ENCODE measurements at places on chromosomes 2 and 18. TPM values are rescaled to one million over a fixed set of nuclear protein-coding genes. Genes with fewer than 3 reads are reported as not detected.

Gene ZNF385B
- 11.5 TPM for total RNA-seq

Gene CD8B2
- 0.74 TPM for total RNA-seq

Gene ADD2
- total RNA-seq = 3.4 TPM

Gene ANKAR
- 17.4 TPM for total RNA-seq

- peaks cover 38% of the 10 kb centered on the region for H3K4me1 ChIP-seq
- no peak for DNase-seq
- no peak overlapping the region for H3K4me3 ChIP-seq
- H3K27ac ChIP-seq = no peak overlapping the region
These were observed 74.9 kb upstream of the PELI1 start for GRCh38 chr2:64219149-64219548.

GRCh38 chr18:2805970-2806943 lies 40.5 kb upstream of the EMILIN2 start:
- H3K27me3 ChIP-seq = no peaks in the 10 kb centered on the region
- H3K4me1 ChIP-seq = no peaks in the 10 kb centered on the region
- H3K27ac ChIP-seq = no peak overlapping the region
- H3K36me3 ChIP-seq = no peaks in the 10 kb centered on the region

DNA sequence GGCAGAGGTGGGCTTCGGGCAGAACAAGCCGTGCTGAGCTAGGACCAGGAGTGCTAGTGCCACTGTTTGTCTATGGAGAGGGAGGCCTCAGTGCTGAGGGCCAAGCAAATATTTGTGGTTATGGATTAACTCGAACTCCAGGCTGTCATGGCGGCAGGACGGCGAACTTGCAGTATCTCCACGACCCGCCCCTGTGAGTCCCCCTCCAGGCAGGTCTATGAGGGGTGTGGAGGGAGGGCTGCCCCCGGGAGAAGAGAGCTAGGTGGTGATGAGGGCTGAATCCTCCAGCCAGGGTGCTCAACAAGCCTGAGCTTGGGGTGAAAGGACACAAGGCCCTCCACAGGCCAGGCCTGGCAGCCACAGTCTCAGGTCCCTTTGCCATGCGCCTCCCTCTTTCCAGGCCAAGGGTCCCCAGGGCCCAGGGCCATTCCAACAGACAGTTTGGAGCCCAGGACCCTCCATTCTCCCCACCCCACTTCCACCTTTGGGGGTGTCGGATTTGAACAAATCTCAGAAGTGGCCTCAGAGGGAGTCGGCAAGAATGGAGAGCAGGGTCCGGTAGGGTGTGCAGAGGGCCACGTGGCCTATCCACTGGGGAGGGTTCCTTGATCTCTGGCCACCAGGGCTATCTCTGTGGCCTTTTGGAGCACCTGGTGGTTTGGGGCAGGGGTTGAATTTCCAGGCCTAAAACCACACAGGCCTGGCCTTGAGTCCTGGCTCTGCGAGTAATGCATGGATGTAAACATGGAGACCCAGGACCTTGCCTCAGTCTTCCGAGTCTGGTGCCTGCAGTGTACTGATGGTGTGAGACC lies at the start of gene PROC:
PROC (plus strand) TSS at position 128 of the 812 bp plus-strand sequence. CDS start 1,516 bp downstream, outside the sequence.
- no peaks in the 10 kb centered on the region for H3K27me3 ChIP-seq
- DNase-seq = no peak
- peaks cover 36% of the 10 kb centered on the region for H3K4me1 ChIP-seq
- no peak within 1 kb of the TSS for H3K4me3 ChIP-seq
- H3K36me3 ChIP-seq = no peaks in the 10 kb centered on the region
- H3K27ac ChIP-seq = no peak within 1 kb of the TSS

DNA sequence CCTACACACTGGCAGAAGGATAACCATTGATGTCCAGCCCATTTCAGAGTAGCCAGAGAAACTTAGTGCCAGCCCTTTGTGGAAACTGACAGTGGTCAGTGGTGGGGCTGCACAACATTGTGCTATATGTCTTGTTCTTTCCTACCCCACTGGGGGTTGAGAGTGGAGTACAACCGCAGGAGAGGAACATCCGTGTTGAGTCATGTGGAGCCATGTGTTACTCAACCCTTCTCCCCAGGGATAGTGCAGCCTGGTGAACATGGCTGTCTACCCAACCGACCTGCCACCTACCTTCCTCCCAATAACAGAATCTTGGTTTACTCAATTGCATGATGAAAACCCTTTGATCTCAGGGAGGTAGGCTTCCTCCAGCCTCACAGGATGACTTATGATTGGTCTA lies 65.3 kb upstream of the MAPK4 start:
- no peak overlapping the region for H3K27ac ChIP-seq
- H3K4me1 ChIP-seq = no peaks in the 10 kb centered on the region
- no peaks in the 10 kb centered on the region for H3K36me3 ChIP-seq
- no peaks in the 10 kb centered on the region for H3K27me3 ChIP-seq
- DNase-seq = no peak

- DNase-seq = no peak
- H3K36me3 ChIP-seq = no peaks in the 10 kb centered on the region
- H3K27ac ChIP-seq = no peak overlapping the region
- H3K4me1 ChIP-seq = no peaks in the 10 kb centered on the region
- H3K27me3 ChIP-seq = no peaks in the 10 kb centered on the region
These were observed 503.5 kb upstream of the SOX11 start for GRCh38 chr2:5188636-5189035.

DNA sequence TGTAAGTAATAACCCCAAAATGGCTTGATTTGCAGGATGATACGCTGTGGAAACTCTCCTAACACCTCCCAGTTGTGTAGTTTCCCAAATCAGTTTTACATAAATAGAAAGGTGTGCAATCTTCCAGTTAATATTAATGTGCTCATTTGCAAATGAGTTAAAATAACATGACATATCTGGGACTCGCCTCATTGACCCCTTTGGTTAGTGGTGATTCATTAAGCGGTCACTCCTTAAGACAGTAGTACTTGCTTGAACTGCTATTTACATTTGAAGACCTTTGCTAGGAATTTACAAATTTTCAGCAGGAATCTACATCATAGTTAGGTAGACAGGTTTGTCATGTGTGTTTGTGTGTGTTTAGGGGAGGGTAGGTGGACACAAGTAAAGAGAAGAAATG lies 1367.7 kb upstream of the CELF4 start:
- no peaks in the 10 kb centered on the region for H3K27me3 ChIP-seq
- no peak for DNase-seq
- H3K27ac ChIP-seq = no peak overlapping the region
- no peaks in the 10 kb centered on the region for H3K4me1 ChIP-seq
- no peaks in the 10 kb centered on the region for H3K36me3 ChIP-seq

DNA sequence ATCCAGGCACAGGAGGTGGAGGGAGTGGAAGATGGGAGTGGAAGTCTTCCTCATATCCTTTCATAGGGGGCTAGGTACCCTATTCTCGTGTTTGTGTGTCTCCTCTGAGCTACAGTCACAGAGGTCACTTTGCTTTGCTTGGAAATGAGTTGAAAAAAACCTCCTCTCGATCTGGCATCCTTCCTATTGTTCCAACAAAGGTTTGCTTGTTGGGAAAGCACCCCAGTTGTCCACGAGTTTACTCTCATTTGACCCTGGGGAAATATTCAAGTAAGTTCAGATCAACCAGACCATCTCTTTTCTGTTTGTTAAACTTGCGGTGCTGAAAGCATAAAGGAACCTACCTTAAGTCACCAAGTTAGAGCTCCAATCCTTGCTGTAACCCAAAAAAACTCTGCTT lies 59.3 kb downstream of the ARHGEF33 start:
- peaks cover 5% of the 10 kb centered on the region for H3K4me1 ChIP-seq
- no peak overlapping the region for H3K27ac ChIP-seq
- H3K4me3 ChIP-seq = no peak overlapping the region
- DNase-seq = no peak

All from vagina (tissue), 2 donors.